ENCODE measurements at places on chromosomes 1 and 21. TPM values are rescaled to one million over a fixed set of nuclear protein-coding genes. Genes with fewer than 3 reads are reported as not detected.

- H3K36me3 ChIP-seq, result no peaks in the 10 kb centered on the region
- no peaks in the 10 kb centered on the region for H3K4me1 ChIP-seq
- H3K27ac ChIP-seq, result no peak overlapping the region
- no peak overlapping the region for H3K4me3 ChIP-seq
Observed at GRCh38 chr1:245201201-245201600, 46.4 kb downstream of the KIF26B start.

DNA sequence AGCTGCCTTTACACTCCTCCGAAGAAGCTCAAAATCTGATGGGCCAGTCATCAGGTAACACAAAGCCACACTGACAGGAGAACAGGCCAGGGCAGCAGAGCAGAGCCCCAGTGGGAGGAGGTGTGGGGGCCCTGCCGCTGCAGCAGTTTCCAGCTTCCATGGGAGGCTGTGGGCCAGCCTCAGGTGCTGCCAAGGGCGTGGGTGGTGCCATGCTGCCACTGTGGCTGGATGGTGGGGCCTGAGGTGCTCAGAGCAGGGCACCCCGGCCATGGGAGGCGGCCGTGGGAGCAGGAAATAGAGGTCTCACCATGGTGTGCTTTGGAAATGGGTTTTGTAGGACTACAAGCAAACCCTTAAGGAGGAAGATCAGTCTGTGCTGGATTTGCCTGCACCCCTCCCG is 50.8 kb upstream of the COL6A1 start:
- H3K4me3 ChIP-seq, result no peak overlapping the region
- no peaks in the 10 kb centered on the region for H3K27me3 ChIP-seq
- no peaks in the 10 kb centered on the region for H3K4me1 ChIP-seq
- DNase-seq, result no peak
- no peaks in the 10 kb centered on the region for H3K36me3 ChIP-seq

- no peaks in the 10 kb centered on the region for H3K36me3 ChIP-seq
- H3K27ac ChIP-seq, result no peak overlapping the region
- H3K4me3 ChIP-seq, result no peak overlapping the region
- H3K27me3 ChIP-seq, result no peaks in the 10 kb centered on the region
- DNase-seq, result no peak
- peaks cover 3% of the 10 kb centered on the region for H3K4me1 ChIP-seq
Observed at GRCh38 chr1:26032656-26033357, 11.2 kb downstream of the EXTL1 start.

DNA sequence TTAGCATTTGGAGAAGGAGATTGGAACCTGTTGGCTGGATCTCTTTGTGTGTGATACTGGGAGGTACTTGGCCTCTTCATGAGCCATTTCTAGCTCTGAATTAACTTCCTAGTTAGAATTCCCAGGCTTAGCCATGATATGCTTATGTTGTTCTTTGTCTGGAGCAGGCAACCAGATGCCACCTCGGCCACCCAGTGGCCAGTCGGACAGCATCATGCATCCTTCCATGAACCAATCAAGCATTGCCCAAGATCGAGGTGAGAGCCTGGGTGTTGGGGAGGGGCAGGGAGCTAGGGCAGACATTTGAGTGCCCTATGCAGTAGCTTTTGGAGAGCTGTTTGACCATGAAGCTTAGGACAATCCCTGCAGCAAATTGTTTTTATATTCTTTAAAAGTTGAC is 26.5 kb upstream of the PIGV start:
- peaks cover 49% of the 10 kb centered on the region for H3K36me3 ChIP-seq
- H3K4me3 ChIP-seq, result no peak overlapping the region
- H3K27me3 ChIP-seq, result no peaks in the 10 kb centered on the region
- no peak for DNase-seq
- no peak overlapping the region for H3K27ac ChIP-seq

DNA sequence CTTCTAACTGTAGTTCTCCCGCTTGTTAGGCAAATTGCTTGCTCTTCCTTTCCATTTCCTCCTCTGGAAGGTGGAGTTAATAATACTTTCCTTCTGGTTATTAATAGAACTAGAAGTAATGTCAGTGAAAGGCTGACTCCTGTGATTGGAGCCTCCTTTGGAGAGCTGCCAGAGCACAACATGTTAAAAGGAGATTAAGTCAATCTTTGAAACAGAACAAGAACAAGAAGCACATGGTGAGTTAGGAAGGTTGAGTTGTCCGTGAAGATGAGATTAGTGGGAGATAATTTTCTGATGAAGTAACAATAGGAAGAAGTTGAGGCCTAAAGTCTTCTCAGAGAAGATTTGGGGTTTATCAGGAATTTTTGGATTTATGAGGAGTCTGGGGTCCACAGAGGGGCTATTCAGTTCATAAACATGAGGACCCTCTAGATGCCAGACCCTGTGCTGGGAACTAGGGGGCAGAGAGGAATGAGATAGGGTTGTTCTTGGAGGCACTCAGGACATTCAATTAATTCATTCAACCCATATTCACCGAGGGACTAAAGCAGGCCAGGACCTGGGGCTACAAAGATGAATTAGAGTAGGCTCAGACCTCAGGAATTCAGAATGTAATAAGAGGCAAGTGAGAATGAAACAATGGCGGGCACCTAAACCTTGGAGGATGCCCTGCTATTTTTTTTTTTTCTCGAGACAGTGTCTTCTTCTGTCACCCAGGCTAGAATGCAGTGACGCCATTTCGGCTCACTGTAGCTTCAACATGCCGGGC is 40.7 kb upstream of the DHCR24 start:
- no peak overlapping the region for H3K4me3 ChIP-seq
- H3K27me3 ChIP-seq, result no peaks in the 10 kb centered on the region
- no peaks in the 10 kb centered on the region for H3K4me1 ChIP-seq

DNA sequence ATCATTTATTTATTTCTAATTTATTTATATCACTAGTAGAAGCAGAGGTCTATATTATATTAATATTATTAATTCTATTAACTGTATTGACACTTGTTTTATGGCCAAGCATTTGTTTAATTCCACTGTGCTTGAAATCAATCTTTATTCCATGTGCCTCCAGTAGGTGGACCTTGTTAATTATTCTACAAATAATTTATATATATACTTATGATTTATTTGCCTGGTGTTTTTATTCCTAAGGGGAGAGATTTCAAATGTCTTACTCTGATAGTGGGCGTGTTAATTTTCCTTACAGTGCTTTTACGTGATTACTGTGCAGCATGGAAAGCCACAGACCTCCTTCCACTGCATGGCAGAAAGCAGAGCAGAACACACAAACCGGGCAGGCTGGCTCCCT is 17.5 kb upstream of the OR6N2 start:
- no peaks in the 10 kb centered on the region for H3K27me3 ChIP-seq
- no peaks in the 10 kb centered on the region for H3K36me3 ChIP-seq
- no peak overlapping the region for H3K27ac ChIP-seq
- no peaks in the 10 kb centered on the region for H3K4me1 ChIP-seq
- DNase-seq, result no peak
- H3K4me3 ChIP-seq, result no peak overlapping the region

- H3K27ac ChIP-seq, result no peak overlapping the region
- no peak overlapping the region for H3K4me3 ChIP-seq
- no peak for DNase-seq
- no peaks in the 10 kb centered on the region for H3K36me3 ChIP-seq
- H3K27me3 ChIP-seq, result no peaks in the 10 kb centered on the region
Observed at GRCh38 chr1:220817907-220818306, 31.2 kb downstream of the MTARC1 start.

DNA sequence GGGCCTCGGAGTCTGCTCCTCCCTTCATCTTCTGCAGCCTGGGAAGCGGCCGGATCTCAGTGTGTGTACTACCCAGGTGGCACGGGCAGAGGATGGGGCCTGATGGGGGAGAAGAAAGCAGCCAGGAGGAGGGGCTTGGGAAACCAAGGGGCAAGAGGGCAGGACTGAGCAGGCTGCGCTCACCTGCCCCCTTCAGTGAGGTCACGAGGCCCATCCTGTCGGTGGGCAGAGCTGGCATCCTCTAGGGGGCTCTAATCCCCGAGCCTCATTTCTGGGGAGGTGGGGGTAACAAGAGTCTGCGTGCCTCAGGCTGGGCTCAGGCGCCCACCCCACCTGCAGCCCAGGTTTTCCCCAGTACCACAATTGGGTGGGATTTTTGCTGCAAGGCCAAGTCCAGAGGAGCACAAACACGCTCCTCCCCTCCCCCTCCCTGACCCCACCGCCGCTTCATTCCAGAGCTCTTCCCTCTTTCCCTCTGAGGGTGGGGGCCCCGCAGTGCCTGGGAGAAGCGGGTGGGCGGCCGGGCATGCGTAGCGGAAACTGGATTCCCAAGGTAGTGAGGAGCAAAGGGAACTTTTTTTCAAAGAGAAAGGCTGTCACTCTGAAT is 1.8 kb upstream of the WNT3A start:
- no peaks in the 10 kb centered on the region for H3K36me3 ChIP-seq
- no peak for DNase-seq
- H3K27ac ChIP-seq, result no peak overlapping the region
- no peak overlapping the region for H3K4me3 ChIP-seq
- no peaks in the 10 kb centered on the region for H3K4me1 ChIP-seq

DNA sequence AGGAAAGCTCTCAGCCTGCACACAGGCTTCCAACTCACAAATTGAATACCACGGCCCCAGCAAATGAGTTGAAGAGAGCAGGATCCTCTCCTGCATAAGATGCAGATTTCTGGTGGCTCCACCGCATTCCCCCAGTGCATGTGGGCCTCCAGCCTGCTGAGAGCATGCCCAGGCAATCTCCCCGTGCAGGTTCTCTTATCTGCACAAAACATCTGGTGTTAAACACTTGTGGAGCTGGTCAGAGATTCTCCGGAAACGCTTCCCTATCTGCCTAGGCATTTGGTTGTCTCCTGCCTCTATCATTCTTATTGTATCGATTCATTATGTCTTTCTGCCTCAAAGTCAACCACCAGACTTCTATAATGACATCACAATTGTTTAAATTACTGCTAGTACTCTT is 1349.0 kb upstream of the B3GALT2 start:
- no peaks in the 10 kb centered on the region for H3K27me3 ChIP-seq
- DNase-seq, result no peak
- no peak overlapping the region for H3K4me3 ChIP-seq
- H3K4me1 ChIP-seq, result no peaks in the 10 kb centered on the region

GRCh38 chr1:167219194-167219593 is 1.5 kb upstream of the POU2F1 start:
- H3K4me3 ChIP-seq, result peak overlapping the region; percentile 74
- no peak for DNase-seq
- no peak overlapping the region for H3K27ac ChIP-seq

DNA sequence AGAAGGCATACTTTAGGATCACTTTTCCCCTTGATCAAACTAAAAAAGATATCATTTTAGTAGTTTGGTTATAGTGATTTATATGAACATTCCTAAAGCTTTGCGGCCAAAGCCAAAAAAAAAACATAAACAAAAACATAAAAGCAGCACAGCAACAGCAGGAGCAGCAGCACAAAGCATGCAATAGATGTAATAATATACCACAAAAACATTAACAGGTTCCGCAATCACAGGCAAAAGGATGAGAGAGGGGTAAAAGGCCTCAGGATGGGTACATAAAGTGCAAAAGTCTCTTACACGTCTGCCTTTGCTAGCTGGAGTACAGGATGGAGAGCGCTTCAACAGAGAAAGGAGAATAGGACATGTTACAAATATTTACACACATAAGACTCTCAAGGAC is 119.0 kb downstream of the COQ8A start:
- H3K27me3 ChIP-seq, result no peaks in the 10 kb centered on the region
- no peaks in the 10 kb centered on the region for H3K36me3 ChIP-seq
- DNase-seq, result no peak
- H3K4me3 ChIP-seq, result no peak overlapping the region

GRCh38 chr1:189659731-189660130 is 817.9 kb downstream of the BRINP3 start:
- no peaks in the 10 kb centered on the region for H3K36me3 ChIP-seq
- no peak overlapping the region for H3K4me3 ChIP-seq
- H3K27me3 ChIP-seq, result no peaks in the 10 kb centered on the region
- no peak overlapping the region for H3K27ac ChIP-seq
- H3K4me1 ChIP-seq, result no peaks in the 10 kb centered on the region

Gene AADACL4
- not detected for total RNA-seq

Gene GBP7
- not detected for total RNA-seq

Gene CSRP1
- total RNA-seq, result 948 TPM

Gene DNAJC28
- 1.5 TPM for total RNA-seq

Gene SPRR2E
- total RNA-seq, result not detected

All from ascending aorta (tissue), 2 donors.